ENCODE measurements at places on chromosomes 4 and X.

DNA sequence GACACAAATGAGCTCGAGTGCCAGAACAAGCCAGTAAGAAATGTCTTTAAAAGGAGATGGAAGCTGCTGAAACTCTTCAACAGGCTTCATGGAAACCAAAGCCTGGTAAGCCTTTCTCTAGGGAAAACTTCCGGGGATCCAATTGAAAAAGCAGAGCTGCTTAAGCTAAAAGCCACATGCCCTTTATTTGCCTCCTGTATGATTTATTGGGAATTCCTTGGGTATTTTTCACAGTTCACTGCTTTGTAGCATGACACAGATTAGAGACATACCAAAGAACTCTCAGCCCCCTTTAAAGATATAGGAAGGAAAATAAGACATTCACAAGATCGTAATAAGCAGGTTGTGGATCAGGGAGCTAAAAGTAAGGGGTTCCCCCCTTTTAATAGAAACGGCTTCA, 6.5 kb upstream of the ARHGAP6 start:
- no peak for DNase-seq

- no peak for DNase-seq
These were observed 32.7 kb upstream of the MXRA5 start for GRCh38 chrX:3379111-3379510.

- DNase-seq = no peak
These were observed 35.1 kb downstream of the ARHGAP24 start for GRCh38 chr4:85509882-85510631.

DNA sequence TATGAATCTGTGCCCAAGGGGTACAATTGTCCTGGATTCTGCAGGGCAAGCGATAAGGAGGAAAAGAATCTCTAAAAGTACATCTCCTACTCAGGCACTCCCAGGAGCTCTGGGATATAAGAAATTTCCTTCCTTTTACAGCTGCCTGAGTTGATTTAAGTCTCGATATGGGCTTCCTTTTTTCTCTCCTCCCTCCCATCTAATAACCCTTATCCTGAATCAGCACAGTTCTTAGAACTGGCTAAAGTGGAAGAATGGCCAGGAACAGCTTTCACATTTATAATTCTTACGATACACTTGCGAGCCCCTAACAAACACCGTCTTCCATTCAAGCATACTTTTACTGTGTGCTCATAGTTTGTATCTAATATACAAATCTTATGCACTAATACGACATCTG, 21.2 kb downstream of the LRP2BP start:
- no peak for DNase-seq

DNA sequence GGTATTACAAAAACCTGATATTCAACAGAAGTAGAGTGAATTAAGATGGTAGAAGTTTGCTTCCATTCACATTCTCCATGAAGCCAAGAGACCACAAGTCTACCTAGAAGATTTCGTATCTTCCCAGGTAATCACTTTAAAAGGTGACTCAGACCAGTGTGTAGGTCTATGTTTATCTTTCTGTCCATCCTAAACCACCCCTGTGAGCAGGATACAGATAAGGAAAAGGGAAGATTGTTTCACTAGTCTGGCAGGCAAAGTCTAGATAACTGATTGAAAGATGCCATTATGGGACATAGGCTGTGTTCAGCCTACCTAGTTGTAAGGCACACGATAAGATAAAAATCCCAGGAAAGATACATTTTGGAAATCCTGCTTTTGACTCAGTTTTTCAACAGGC, 244.3 kb upstream of the NWD2 start:
- DNase-seq = no peak

DNA sequence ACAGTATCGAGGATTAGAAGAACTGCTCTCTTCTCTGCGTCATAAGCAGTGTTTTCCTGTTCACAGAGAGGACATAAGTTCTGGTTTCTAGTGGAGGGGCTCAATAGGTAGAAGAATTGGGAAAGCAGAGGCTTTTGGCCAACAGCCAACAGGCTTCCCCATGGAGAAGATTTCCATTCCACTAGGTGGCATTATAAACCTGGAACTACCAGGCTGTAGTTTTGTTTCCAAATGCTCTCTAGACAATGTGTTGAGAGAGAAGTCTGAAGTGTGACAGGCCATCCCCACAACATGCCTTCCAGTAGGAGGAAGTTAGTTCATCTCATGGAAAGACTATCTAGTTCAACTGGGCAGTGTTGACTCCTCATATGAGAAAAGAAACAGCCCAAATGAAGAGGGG, 63.8 kb upstream of the ANXA10 start:
- no peak for DNase-seq

- DNase-seq = no peak
These were observed 541.4 kb downstream of the ADGRL3 start for GRCh38 chr4:61741327-61742096.

DNA sequence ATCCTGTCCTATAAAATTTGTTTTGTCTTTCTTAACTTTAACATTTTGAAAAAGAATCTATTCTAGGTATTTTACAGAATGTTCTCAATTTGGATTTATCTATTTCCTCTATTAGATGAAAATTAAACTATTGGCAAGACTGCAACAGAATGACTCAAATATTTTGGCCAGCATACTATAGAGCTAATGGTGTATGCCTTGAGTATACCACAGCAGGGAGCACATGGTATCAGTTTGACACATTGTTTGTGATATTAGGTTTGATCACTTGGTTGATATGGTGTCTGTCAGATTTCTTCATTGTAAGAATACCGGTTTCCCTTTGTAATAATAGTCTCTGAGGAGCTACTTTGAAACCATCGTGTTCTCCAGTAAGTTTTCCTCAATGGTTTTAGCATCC, 87.8 kb upstream of the NPNT start:
- no peak for DNase-seq
